GM23338 (cell line): ENCODE measurements at places on chromosomes 2 and 18. TPM values are rescaled to one million over a fixed set of nuclear protein-coding genes. Genes with fewer than 3 reads are reported as not detected.

MROH2A gene
- not detected in 2 replicates for polyA plus RNA-seq

TMEM182 gene
- polyA plus RNA-seq: 2.9 and 5.2 TPM in 2 replicates

B3GNT7 gene
- polyA plus RNA-seq: 44.2 and 47.1 TPM in 2 replicates

TLX2 gene
- polyA plus RNA-seq: 0.16 TPM in 1 of 2 replicates, not detected in the other

COL6A3 gene
- polyA plus RNA-seq: 1.2 TPM in 2 replicates

SLC5A7 gene
- 0.05 TPM in 1 of 2 replicates, not detected in the other for polyA plus RNA-seq

KCNG3 gene
- polyA plus RNA-seq: 2.2 and 2.5 TPM in 2 replicates

CFC1 gene
- polyA plus RNA-seq: 0.28 and 0.66 TPM in 2 replicates

CAPN14 gene
- 0.15 TPM in 1 of 2 replicates, not detected in the other for polyA plus RNA-seq

RFX8 gene
- 0.49 and 0.65 TPM in 2 replicates for polyA plus RNA-seq

ZNF2 gene
- 1.3 and 2.0 TPM in 2 replicates for polyA plus RNA-seq

ADGRF3 gene
- 0.39 and 0.57 TPM in 2 replicates for polyA plus RNA-seq

TMEM163 gene
- 1.3 and 1.8 TPM in 2 replicates for polyA plus RNA-seq

AMER3 gene
- polyA plus RNA-seq: 0.05 TPM in 1 of 2 replicates, not detected in the other

ITGA4 gene
- 1.1 and 1.2 TPM in 2 replicates for polyA plus RNA-seq

LOXHD1 gene
- polyA plus RNA-seq: 0.23 TPM in 1 of 2 replicates, not detected in the other

PLCD4 gene
- polyA plus RNA-seq: 1.3 and 1.7 TPM in 2 replicates

DES gene
- 1.0 and 1.3 TPM in 2 replicates for polyA plus RNA-seq

GAREM1 gene
- polyA plus RNA-seq: 2.4 and 2.7 TPM in 2 replicates

UGT1A5 gene
- polyA plus RNA-seq: not detected in 2 replicates

SCN2A gene
- polyA plus RNA-seq: 0.45 and 0.52 TPM in 2 replicates

DHRS9 gene
- polyA plus RNA-seq: not detected in 2 replicates

UGT1A10 gene
- polyA plus RNA-seq: not detected in 2 replicates

SERPINB3 gene
- polyA plus RNA-seq: 0.27 and 0.33 TPM in 2 replicates

MXD1 gene
- 3.6 and 3.9 TPM in 2 replicates for polyA plus RNA-seq

CFAP65 gene
- 0.37 and 0.74 TPM in 2 replicates for polyA plus RNA-seq

ANKRD30B gene
- not detected in 2 replicates for polyA plus RNA-seq

RUFY4 gene
- polyA plus RNA-seq: 0.27 and 0.89 TPM in 2 replicates

GPR75 gene
- polyA plus RNA-seq: 0.34 and 0.47 TPM in 2 replicates

NLRC4 gene
- 0.38 and 0.50 TPM in 2 replicates for polyA plus RNA-seq

AGXT gene
- polyA plus RNA-seq: not detected in 2 replicates

DPP4 gene
- polyA plus RNA-seq: 1.0 and 1.5 TPM in 2 replicates

RGPD3 gene
- 0.08 TPM in 1 of 2 replicates, not detected in the other for polyA plus RNA-seq

NYAP2 gene
- not detected in 2 replicates for polyA plus RNA-seq

GRHL1 gene
- polyA plus RNA-seq: 2.8 and 2.9 TPM in 2 replicates

RPRM gene
- polyA plus RNA-seq: 5.9 and 7.4 TPM in 2 replicates

G6PC2 gene
- polyA plus RNA-seq: not detected in 2 replicates

ZC3H6 gene
- 4.7 and 4.9 TPM in 2 replicates for polyA plus RNA-seq

RETREG2 gene
- polyA plus RNA-seq: 12.7 and 13.2 TPM in 2 replicates

SERPINB12 gene
- polyA plus RNA-seq: not detected in 2 replicates

NDC80 gene
- polyA plus RNA-seq: 48.3 and 58.4 TPM in 2 replicates

USP37 gene
- polyA plus RNA-seq: 7.4 and 8.2 TPM in 2 replicates

ALPI gene
- polyA plus RNA-seq: not detected in 2 replicates

COLEC11 gene
- polyA plus RNA-seq: 1.5 and 1.8 TPM in 2 replicates

PPIL3 gene
- 42.1 and 54.0 TPM in 2 replicates for polyA plus RNA-seq

HOXD1 gene
- not detected in 2 replicates for polyA plus RNA-seq

NT5C1B gene
- not detected in 2 replicates for polyA plus RNA-seq

MOCOS gene
- 3.7 and 3.9 TPM in 2 replicates for polyA plus RNA-seq

CNRIP1 gene
- polyA plus RNA-seq: 5.2 and 5.9 TPM in 2 replicates

ASB18 gene
- not detected in 2 replicates for polyA plus RNA-seq

CNTNAP5 gene
- polyA plus RNA-seq: 0.50 and 0.57 TPM in 2 replicates
